Kidney epithelial cell (primary cell): ENCODE measurements at places on chromosomes 5 and 9. TPM values are rescaled to one million over a fixed set of nuclear protein-coding genes. Genes with fewer than 3 reads are reported as not detected.

Gene TRIM7
- 2.9 and 4.4 TPM in 2 replicates for total RNA-seq

GRCh38 chr5:115337882-115338281, 41.4 kb upstream of the CCDC112 start:
- no peak for DNase-seq

- no peak for DNase-seq
Observed at GRCh38 chr5:7779019-7780005, 71.6 kb downstream of the CFAP90 start.

GRCh38 chr9:129933185-129934040, 98.2 kb downstream of the USP20 start:
- no peak for DNase-seq

GRCh38 chr9:38405785-38406184, 13.3 kb downstream of the ALDH1B1 start:
- no peak for DNase-seq

GRCh38 chr9:5646116-5646515, 17.2 kb downstream of the RIC1 start:
- DNase-seq, result no peak

DNA sequence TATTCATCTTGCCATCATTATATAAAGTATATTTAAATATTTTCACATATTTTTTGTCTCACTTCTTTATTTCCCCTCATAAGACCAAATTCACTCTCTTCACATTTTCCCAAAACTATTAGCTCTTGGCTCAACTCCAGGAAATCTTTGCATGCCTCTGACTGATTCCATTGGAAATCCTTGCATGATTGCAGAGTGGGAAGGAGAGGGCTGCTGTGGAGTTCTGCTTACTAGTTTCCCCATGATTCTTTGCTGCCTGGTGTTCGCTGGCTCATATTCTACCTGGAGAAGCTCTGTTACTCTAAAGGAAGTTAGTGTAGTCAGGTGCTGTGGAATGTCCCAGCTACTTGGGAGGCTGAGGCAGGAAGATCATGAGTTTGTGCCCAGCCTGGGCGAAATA, 41.9 kb downstream of the LIX1 start:
- no peak for DNase-seq

DNA sequence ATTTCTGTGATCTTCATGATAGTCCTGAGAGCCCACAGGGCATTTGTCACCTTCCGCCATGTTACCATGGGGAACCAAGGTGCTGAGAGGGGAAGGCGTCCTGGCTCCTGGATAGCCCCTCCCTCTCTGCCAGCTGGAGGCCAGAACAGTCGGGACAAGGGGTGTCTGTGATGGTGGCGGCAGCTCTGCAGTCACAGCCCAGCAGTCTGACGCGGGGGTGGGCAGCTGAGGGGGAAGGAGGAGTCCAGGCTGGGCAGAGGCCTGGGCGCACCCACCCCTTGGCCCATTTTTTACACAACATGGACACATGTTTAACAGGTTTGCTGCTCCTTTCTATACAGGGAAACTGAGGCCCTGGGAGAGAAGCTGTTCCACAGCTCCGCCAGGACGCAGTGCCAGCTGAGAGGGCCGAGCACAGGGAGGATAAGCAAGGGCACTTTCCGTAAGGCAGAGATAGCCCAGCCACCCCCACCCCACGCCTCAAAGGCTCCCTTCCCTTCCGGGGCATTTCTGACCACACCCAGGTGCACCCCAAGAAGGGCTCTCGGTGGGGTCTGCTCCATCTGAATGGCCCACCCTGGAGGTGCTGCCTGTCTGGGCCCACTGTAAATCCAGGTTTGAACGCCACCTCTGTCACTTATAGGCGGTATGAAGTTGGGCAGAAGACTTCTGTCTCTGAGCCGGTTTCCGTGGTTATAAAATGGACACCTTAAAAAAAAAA, 17.1 kb downstream of the LRRC8A start:
- DNase-seq, result no peak

DNA sequence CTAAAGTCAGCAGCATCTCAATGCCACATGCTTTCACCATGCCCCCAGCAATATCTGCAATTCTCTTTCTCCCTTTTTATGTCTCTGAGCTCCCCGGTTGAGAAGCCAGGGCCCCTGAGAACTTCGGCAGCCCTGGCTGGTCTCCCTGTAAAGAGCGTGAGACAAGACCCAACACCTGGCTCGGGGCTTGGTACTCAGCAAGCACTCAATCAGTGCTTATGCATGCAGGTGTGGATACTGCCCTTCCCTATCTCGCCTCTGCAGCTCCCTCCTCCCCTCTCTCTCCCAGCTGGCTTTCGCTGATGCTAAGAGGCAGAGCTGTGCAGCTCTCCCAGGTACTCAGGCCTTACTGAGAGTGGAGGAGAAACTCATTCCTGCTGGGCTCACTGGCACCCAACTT, 41.7 kb upstream of the AKNA start:
- no peak for DNase-seq

Gene BHMT2
- total RNA-seq, result 3.7 and 4.2 TPM in 2 replicates

DNA sequence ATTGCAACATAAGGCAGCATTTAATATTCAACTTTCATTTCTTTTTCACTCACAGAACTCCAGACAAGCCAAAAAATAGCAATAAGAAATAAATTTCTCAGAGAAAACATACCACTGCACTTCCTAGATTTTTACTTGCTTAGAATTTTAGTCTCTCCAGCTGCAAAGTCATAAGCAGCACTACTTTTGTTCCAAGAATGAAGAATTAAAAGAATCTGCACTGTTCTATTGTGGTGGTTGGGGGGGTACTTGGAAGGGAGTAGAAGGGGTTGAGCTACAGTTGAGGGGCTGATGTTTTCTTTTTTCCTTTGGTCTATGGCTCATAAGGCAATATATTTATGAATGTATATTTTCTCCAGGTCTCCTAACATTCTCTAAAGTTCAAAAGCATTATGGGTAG, 144.5 kb downstream of the KIAA0825 start:
- no peak for DNase-seq

- no peak for DNase-seq
Observed at GRCh38 chr5:71794061-71794695, 75.1 kb downstream of the CARTPT start.

Gene PCBD2
- total RNA-seq, result 6.6 and 12.0 TPM in 2 replicates
